ENCODE measurements at places on chromosomes 3 and 15.

DNA sequence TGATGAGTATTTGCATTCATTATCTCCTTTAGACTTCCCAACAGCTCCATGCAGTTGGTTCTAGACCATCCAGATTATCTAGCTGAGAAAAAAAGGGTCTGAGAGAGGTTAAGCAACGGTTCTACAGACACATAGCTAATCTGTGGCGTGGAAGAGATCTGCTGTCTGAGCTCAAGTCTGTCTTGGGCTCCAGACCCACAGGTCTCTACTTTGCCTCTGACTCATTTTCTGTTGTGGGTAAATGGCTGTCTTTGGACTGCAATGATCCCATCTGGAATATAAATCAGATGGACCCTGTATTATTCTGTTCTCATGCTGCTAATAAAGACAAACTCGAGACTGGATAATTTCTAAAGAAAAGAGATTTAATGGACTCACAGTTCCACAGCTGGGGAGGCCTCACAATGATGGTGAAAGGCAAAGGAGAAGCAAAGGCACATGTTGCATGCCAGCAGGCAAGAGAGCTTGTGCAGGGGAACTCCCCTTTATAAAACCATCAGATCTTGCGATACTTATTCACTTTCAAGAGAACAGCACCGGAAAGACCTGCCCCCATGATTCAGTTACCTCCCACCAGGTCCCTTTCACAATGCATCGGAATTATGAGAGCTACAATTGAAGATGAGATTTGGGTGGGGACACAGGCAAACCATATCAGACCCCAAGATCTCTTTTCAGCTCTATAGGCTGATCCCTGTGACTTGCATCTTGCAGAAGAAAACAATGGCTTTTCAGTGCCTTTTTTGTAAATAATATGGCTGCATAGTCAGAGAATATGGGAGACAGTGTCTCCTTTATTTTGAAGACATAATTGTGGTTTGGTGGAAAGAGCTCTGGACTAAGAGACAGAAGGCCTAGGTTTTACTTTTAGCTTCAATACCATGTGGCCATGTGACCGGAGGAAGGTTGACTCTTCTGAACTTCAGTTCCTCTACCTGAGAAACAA, 24.7 kb downstream of the CEMIP start:
- no peak for DNase-seq

DNA sequence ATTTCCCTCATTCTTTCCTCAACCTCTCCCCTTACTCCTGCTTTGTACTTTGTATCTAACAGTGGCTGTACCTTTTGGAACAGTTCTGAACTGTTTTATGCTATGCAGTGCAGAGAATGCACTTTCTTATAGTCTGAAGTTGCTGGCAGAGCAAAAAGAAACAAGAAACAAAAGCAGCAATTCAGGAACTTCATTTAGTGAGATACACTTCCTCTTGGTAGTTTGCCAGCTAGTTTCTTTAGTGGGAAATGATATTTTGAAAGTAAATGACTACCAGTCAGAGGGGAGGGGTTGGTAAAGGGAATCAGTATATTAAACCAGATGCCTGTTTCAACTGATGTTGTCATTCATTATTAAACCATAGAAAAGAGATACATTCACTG, 55.0 kb upstream of the CHD2 start:
- DNase-seq: no peak

DNA sequence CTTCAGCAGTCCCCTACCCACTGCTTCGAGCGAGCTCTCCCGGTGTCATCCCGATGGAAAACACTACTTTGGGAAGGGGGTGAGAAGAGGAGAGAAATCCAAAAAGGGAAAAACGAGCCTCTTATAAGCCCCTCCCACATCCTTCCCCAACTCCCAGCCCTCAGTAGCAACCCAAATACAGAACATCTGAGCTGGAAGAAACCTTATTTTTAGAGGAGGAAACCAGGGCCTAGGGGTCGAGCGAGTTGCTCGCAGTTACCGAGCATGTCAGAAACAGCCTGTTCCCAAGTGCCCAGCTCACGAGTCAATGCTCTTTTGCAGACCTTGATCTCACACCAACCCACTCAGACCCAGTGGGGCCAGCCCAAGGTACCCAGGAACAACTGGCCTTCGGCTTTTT, 14.2 kb downstream of the RBPMS2 start:
- no peak for DNase-seq

- no peak for DNase-seq
Measured at GRCh38 chr3:58217209-58217811, 6.5 kb upstream of the DNASE1L3 start.

- no peak for DNase-seq
Measured at GRCh38 chr3:150582620-150583019, 20.5 kb upstream of the SELENOT start.

- no peak for DNase-seq
Measured at GRCh38 chr3:49533031-49533430, 21.2 kb upstream of the BSN start.

DNA sequence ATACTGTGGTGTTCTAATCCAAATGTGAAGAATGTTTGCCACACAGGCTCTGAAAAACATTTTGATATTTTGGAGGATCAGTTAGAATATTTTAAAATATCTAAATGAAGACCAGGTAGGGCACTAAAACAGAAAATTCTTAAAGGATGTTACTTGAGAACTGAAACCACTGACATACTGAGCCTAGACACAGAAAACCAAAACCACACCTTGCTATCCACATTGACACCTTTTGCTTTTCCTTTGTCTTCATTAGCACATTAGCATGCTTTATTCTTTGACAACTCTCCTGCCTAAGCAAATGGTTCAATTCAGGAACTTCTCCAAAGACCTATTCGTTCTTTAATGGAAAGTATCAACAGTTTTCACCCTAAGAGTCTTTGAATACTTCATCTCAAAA, 835.9 kb upstream of the GRM7 start:
- DNase-seq: no peak

- DNase-seq: no peak
Measured at GRCh38 chr15:48087844-48088243, 32.9 kb upstream of the SLC24A5 start.

- no peak for DNase-seq
Measured at GRCh38 chr3:100518983-100519382, 26.6 kb downstream of the TMEM45A start.

GRCh38 chr15:49752517-49752916, 131.7 kb downstream of the DTWD1 start:
- DNase-seq: no peak

DNA sequence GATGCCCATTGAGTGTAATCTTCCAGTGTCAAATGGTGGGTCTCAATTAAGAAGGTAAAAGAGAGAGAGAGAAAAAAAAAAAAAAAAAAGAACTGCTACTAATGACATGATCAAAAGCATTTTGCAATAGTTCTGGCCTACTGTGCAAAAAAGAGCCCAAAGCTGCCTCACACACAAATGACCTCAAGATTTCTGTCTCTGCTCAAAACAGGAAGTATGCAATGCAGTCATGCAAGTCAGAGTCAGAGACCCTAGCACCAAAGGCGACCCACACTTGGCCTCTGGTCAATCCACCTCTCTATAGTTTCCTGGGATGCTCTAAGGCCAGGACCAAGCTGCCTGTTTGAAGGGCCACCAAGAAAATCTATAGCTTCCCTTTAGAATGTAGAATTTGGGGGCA, 323.5 kb downstream of the VPS13C start:
- DNase-seq: no peak

All from anterior cingulate cortex (tissue), 58 donors.